IMR-90 (cell line): ENCODE measurements at places on chromosomes 4 and X.
A peak's percentile ranks its signal among the peaks of the same experiment; 100 is the strongest.

GRCh38 chr4:53548662-53549061 is 42.6 kb downstream of the LNX1 start:
- H3K4me3 ChIP-seq: no peak overlapping the region
- no peaks in the 10 kb centered on the region for H3K36me3 ChIP-seq
- no peak for DNase-seq
- no peak overlapping the region for H3K27ac ChIP-seq
- H3K27me3 ChIP-seq: no peaks in the 10 kb centered on the region

- no peaks in the 10 kb centered on the region for H3K27me3 ChIP-seq
- H3K4me3 ChIP-seq: no peak overlapping the region
- H3K27ac ChIP-seq: no peak overlapping the region
- no peaks in the 10 kb centered on the region for H3K36me3 ChIP-seq
Measured at GRCh38 chr4:183186813-183187212, 87.8 kb downstream of the WWC2 start.

DNA sequence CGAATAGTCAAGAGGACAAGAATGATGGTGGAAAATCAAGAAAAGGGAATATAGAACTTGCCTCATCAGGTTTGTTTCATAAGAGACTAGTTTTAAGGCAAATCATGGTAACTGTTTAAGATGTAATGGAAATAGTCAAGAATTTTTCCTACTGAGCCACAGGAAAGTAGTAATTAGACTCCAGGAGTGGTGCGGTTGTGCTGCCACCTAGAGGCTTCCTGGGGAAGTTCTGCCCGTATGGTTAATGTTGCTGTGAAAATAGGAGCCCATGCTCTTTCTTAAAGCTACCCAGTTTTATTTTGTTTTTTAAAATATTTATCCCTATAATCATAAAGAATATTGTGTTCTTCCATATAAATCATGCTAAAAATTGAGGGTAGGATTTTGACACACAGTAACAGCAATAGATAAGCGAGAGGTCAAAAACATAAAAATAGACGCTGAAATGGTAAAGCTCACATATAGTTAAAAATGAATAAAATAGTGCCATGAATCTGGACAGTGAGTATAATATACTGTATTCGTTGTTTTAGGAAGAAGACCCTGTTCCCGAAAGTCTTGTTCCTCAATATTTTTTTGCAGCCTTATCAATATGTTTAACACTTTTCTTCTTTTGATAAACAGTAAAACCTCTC is 87.0 kb downstream of the PHOX2B start:
- no peak overlapping the region for H3K27ac ChIP-seq
- peak; percentile 48 for DNase-seq
- H3K36me3 ChIP-seq: no peaks in the 10 kb centered on the region
- H3K27me3 ChIP-seq: peaks cover 4% of the 10 kb centered on the region
- H3K4me1 ChIP-seq: peaks cover 4% of the 10 kb centered on the region; the same call in 1 of the 2 replicates

GRCh38 chrX:14884714-14885113 is 11.5 kb downstream of the MOSPD2 start:
- no peak overlapping the region for H3K4me3 ChIP-seq
- no peaks in the 10 kb centered on the region for H3K27me3 ChIP-seq
- H3K36me3 ChIP-seq: no peaks in the 10 kb centered on the region
- no peaks in the 10 kb centered on the region for H3K4me1 ChIP-seq
- no peak overlapping the region for H3K27ac ChIP-seq

GRCh38 chrX:51215856-51216255 is 116.8 kb upstream of the NUDT10 start:
- no peak overlapping the region for H3K27ac ChIP-seq
- no peak overlapping the region for H3K4me3 ChIP-seq
- H3K36me3 ChIP-seq: no peaks in the 10 kb centered on the region

GRCh38 chrX:150028692-150029091 is 90.4 kb upstream of the EOLA2 start:
- no peak for DNase-seq
- no peak overlapping the region for H3K4me3 ChIP-seq
- H3K4me1 ChIP-seq: peaks cover 3% of the 10 kb centered on the region; the same call in 1 of the 2 replicates
- H3K36me3 ChIP-seq: no peaks in the 10 kb centered on the region
- H3K27ac ChIP-seq: no peak overlapping the region; the same call in 1 of the 2 replicates

DNA sequence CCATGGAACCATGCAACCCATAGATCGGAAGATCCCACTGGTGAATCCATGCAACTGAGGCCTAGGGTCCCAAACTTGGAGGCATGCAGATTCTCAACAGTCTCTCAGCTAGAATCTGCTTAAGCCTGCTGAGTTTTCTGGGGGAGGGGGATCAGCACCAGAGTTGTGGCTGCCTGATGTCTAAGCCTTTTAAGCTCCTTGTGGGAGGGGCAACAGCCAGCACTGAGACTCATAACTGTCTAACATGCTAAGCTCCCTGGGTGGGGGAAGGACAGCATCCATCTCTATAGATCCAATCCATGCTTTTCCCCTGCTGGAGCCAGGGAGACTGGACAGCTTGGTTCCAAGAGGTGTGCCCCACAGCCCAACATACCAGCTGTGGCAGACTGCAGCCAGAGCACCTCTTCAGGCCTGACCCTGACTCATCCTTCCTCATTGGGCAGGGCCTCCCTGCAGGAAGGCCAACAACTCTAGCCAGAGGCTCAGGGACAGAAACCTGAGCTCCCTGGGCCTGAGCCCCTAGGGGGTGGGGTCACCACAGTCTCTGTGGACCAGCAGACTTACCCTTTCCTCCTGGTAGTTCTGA is 300.1 kb upstream of the SLC7A11 start:
- peak; percentile 20 for DNase-seq
- H3K27ac ChIP-seq: no peak overlapping the region
- H3K4me3 ChIP-seq: no peak overlapping the region
- H3K4me1 ChIP-seq: peaks cover 6% of the 10 kb centered on the region; the same call in 1 of the 2 replicates
- no peaks in the 10 kb centered on the region for H3K27me3 ChIP-seq
